ENCODE measurements at places on chromosomes 5 and 9.

DNA sequence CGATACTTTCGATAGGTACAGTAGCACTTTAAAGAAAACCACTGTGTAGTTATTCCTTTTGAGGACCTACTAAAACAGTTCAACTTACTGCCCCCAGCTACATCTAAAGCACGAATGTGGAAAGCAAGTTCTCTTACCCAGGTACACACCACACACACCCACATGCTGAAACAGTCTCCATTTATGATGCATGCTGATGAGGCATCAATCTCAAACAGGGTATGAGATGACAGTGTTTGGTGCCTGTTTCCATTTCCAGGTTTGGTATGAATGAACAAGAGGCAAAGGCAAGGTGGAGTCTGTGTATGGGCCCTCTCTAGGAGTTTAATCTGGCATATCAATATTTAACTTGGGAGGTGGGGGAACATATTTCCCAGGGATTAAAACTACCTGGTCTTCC is 13.9 kb downstream of the HMGXB3 start:
- DNase-seq, result no peak

DNA sequence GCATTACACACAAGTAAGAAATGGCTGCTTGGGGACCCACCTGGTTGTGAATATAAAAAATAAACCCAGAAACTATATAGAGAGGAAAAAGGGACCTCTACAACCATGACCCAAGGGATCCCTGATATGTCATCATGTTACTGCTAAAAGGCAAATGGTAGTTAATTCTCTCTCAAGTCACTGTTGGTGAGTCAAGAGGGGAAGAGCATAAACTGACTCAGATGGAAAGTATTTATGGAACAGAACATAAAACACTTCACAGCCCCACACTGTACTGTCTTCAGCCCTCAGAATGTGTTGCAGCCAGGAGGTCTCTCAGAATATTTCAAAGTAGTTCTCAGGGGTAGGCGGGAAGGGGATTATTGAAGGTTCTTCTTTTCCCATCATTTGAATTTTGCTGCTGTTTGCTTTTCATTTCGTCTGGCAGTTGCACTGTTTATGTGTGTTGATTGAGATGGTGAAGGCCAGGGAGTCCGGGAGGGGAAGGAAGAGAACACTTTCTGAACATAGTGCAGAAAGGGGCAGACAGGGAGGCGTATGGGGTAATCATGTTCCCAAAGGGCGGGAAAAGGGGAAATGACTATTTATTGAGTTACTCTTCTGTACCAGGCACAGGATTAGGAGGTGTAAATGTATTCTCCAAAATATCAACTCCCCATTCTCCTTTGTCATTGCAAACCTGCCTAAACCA is 85.5 kb downstream of the TEK start:
- DNase-seq, result peak; percentile 77

DNA sequence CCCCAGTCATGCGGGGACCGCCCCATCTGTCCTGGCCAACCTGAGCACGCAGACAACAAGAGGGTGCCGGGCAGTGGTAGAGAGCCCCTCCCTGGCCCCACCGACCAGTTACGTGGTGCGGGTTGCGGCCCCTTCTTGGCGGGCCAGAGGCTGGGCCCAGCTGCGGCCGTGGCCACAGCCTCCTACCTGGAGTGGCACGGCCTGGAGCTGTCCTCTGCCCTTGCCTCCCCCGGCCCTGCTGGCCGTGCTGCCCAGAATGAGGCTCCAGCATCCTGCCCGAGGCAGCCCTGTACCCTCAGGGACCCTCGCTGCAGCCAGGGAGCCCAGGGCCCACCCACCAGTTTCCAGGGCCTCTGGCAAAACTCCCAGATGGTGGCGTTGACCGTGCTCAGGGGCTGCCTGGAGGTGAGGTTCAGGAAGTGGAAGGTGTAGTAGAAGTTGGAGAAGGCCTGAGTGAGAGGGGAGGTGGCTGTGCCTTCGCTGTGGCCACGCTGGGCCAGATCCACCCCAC is 5.7 kb downstream of the ENTPD8 start:
- no peak for DNase-seq

DNA sequence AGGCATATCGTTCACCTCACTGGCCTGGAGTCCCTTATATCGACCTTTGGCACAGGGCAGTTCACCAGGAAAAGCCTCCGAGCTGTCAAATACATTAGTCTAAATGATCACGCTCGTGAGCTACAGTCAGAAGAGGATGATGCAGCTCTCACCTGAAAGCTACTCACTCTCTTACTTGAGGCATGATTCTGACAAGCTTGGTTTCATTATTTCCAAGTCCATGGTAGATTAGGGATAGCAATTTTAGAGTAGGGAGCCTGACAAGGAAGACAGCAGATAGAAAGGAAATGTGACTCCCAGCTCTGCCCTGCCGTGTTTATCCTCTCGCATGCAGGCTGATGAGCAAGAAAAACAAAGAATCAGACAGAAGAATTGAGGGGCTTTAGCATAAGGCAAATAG is 98.0 kb upstream of the MAP1B start:
- no peak for DNase-seq

DNA sequence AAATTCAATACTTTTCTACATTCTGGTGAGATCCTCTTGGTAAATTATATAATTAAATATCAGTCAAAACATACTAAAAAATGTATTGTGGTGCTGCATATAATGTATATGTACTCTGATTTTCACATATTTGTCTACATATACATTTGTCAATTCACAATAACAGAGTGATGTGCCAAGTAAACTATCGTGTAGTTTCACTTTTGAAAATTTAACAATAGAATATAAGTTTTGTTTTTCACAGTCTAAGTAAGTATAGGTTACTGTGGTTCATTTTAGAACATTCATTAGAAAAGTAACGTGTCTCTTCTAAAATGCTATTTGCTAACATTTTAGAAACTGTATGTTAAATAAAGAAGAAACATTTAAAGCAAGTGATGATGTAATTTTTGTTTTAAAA is 73.6 kb downstream of the NR3C1 start:
- no peak for DNase-seq

- peak; percentile 65 for DNase-seq
Measured at GRCh38 chr5:32639943-32640342, 54.6 kb downstream of the SUB1 start.

DNA sequence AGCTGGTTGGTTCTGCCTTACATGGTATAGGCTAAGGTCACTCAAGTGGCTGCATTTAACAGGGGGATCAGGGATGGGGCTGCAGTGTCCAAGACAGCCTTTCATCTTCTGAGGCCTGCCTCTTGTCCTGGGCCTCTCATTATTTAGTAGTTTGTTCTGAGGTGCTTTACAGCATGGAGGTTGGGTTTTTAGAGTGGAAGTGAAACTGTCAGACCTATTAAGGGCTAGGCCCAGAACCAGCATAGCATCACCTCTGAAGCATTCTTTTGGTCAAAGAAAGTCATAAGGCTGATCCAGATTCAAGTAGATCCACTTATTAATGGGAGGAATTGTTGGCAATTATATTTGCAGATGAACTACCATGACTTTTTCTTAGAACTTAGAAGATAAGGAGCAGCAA is 146.0 kb upstream of the NMUR2 start:
- DNase-seq, result no peak

DNA sequence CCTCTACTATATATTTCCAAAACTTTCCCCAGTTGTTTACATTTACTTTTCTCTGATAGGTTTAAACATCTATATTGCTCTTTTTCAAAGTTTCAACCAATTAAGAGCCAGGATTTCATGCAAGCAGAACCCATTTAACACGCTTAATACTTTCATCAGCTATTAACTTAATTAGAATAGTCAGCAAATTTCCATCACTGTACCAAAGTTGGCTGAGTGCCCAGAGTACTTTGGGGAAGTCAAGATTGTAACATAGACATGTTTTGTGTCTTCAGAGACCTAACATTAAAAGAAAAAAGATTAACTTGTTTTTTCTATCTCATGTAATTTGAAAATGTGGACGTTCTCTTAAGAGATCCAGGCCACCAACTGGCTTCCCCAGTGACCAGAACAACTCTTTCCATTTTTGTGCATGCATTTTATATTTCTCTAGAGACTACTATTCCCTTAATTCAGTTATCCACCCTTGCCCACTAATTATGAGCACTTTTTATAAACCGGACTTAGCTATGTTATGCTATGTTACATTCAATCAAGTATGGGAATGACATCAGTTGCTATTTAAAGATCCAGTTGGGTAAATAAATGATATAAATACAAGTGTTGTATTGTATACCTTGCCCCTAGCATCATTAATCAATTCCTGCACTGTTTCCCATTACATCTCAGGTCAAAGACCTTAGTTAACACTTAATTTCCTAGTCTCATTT is 478.1 kb upstream of the NMUR2 start:
- no peak for DNase-seq

DNA sequence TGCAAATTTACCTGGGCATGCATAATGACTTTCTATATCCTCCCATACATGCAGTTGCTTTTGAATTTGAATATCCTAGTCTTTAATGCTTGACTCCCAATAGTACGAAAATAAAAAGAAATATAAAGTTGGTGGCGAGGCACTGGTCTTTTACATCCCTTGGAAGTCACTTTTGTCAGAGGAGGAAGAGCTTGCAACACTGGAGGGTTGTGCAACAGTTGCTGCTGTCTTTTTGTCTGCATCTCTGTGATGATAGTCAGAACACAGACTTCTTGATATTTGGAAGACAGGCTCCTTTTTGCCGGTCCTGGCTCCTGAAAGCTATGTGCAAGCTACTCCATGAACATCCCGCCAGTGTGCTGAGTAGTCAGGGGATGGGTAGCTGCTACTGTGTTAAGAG is 16.8 kb upstream of the SGCD start:
- no peak for DNase-seq

- DNase-seq, result no peak
Measured at GRCh38 chr5:6729386-6730310, 16.4 kb downstream of the TENT4A start.
